Skeletal muscle tissue (tissue), 5 donors: ENCODE measurements at places on chromosomes 7 and 10. TPM values are rescaled to one million over a fixed set of nuclear protein-coding genes. Genes with fewer than 3 reads are reported as not detected.

The RNLS gene
- total RNA-seq: 4.7 TPM

The CHST15 gene
- total RNA-seq: 19.3 TPM

The SYT15B gene
- total RNA-seq: not detected

The RPEL1 gene
- not detected for total RNA-seq

The EFCAB10 gene
- total RNA-seq: not detected

The SEMA3D gene
- total RNA-seq: 25.1 TPM

The UMAD1 gene
- total RNA-seq: 5.2 TPM

The AKR1C3 gene
- total RNA-seq: 1.6 TPM

The PPRC1 gene
- 7.3 TPM for total RNA-seq

The PLXDC2 gene
- 23.0 TPM for total RNA-seq

The TMEM196 gene
- total RNA-seq: 0.52 TPM

The NDUFB2 gene
- 38.1 TPM for total RNA-seq

The SLC26A3 gene
- total RNA-seq: not detected

The SPACDR gene
- total RNA-seq: not detected
